ENCODE measurements at places on chromosomes 4 and X.

DNA sequence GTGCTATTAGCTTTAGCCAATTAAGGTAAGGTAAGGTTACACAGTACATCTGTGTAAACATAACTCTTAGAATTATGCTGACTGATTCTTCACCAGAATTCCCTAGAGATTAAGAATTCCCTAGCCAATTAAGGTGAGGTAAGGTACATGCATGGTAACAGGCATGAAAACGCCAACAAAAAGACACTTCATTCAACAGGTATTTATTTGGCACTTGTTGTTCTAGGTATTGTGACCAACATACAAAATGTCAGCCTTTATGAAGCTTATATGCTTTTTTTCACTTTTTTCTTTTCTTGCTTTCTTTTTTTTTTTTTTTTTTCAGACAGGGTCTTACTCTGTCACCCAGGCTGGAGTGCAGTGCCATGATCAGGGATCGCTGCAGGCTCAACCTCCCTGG lies 47.2 kb downstream of the EDNRA start:
- DNase-seq, result no peak

GRCh38 chr4:95507147-95507546 lies 41.6 kb downstream of the UNC5C start:
- DNase-seq, result no peak

GRCh38 chr4:113684534-113685091 lies 76.9 kb downstream of the CAMK2D start:
- peak; percentile 55 for DNase-seq

DNA sequence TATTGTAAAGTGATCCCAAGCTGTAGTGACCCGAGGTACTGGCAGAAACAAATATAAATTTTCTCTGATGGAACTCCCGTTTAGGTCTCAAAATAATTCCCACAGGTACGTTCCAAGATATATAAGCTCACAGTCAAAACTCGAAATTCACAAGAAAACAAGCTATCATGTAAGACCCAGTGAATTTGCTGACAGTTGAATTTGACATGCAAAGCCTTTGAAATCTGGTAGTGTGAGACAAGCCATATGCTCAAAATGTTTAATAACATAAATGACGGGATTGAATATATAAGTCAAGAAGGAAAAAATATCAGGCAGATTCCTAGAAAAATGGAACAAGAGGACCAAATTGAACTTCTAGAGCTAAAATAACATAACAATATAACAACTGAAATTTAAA lies 252.8 kb downstream of the TMA16 start:
- no peak for DNase-seq

DNA sequence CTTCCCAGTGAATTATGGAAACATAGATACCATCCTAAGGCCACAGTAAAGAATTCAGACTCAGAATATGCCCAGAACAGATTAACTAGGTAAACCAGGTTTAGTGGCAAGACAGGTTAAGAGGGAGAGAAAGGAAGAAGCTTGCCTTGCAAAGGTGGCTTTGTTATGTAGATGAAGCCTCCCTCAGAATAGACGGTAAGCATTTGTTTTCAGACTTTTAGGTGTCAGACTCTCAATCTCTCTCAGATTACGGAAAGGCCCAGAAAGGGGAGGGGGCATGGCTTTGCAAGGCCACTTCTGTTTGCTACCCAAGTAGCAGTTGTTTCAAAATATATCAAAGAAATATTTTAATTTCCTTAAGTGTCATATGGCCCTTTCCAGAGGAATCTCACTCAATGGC lies 457.1 kb upstream of the BOD1L1 start:
- DNase-seq, result no peak

Measured in hippocampal formation (tissue), 2 donors.